Spinal cord (tissue), 10 donors: ENCODE measurements at places on chromosomes 7 and 10. TPM values are rescaled to one million over a fixed set of nuclear protein-coding genes. Genes with fewer than 3 reads are reported as not detected.

GRCh38 chr10:101323495-101323894 lies 30.5 kb upstream of the BTRC start:
- no peak for DNase-seq

- DNase-seq: no peak
Observed at GRCh38 chr10:22475651-22476600, 130.6 kb downstream of the SPAG6 start.

- DNase-seq: no peak
Observed at GRCh38 chr10:122988501-122988900, 8.3 kb downstream of the PSTK start.

DNA sequence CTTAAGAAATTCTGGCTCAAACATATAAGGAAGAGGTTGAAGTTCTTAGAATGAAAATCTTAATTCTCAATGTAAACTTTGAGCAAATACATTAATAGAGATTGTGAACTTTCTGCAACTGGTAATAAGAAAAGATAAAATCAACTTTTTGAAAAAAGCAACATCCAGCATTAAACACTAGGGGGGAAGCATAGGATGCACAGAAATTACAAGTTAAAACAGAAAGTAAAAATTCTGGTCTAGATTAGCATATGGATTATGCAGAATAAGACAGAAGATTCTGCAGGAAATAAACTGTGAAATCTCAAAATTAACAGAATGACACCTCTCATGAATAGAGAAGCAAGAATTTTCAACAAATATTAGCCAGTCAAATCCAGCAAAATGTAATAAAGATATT lies 38.0 kb upstream of the CAV2 start:
- no peak for DNase-seq

- peak; percentile 27 for DNase-seq
Observed at GRCh38 chr7:122337011-122337410, 32.5 kb upstream of the FEZF1 start.

GRCh38 chr10:71726580-71727104 lies 7.1 kb upstream of the C10orf105 start:
- DNase-seq: no peak

DNA sequence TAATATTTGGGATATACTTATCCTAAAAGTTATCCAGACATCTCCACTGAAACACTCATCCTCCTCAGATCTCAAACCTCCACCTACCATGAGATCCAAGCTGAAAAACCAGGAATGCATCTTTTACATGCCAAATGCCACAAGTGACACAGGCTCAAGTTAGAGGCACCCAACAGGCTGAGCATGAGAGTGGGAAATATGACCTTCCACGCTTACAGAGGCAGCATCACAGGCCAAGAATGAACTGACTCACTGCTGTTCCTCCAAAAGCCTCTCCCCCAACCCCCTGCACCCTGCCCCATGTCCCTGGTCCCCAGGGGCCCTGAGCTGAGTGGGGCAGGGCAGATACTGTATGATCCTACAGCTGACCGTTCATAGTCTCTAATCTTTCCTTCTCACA lies 4.8 kb upstream of the MTPAP start:
- no peak for DNase-seq

DNA sequence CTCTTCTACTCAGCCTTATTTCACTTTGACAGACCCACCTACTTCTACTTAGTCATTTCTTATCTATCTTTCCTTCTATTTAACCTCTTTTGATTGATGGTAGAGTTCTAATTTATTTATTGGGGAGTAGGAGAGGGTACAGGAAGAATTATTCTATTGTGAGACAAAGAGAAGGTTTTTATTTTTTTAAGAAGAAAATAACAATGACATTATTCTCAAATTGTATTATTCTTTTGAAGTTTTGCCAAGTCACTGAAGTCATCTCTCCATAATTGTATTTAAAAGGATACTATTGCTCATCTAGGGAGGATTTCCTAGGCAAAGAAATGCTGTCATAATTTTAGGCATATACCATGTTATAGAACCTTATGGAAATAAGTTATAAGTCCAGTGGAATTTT lies 52.7 kb downstream of the ITGB8 start:
- no peak for DNase-seq

DNA sequence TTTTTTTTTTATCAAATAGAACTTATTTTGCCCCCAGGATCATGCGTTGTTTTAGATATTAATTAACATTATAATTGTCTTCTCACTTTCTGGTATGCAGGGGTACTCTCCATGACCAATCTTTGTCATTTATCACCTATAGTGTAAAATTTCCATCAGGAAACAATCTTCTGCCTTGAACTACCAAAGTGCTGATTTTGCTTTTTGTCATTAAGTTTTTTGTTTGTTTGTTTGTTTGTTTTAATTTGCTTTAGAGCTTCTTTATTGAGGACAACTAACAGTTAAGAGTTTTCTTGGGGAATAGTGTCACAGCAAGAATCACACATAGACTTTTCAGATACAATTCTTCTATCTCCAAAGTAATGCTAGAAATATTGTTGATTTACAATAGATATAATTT lies 171.2 kb upstream of the PRPS1L1 start:
- DNase-seq: no peak

- DNase-seq: no peak
Observed at GRCh38 chr7:14403587-14403986, 414.1 kb upstream of the ETV1 start.

GRCh38 chr10:65847436-65848230 lies 1078.2 kb upstream of the LRRTM3 start:
- no peak for DNase-seq

DNA sequence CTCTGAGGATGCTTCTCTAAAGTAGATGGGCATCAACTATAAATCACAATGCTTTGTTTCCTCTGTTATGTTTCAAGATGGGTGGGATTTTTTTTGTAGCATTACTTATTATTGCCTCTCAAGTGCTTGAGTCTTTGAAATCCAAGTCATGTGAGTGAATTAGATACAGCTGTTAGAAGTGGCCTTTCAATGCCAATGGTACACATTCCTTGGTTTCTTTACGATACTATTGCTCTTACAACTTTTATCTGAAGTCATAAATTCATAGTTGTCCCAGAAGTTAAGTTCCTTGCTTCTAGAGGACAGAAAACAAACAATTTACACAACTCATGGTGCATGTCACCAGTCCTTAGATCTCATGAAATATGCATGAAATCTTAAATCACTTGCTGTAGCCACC lies 15.5 kb downstream of the CFTR start:
- no peak for DNase-seq

DNA sequence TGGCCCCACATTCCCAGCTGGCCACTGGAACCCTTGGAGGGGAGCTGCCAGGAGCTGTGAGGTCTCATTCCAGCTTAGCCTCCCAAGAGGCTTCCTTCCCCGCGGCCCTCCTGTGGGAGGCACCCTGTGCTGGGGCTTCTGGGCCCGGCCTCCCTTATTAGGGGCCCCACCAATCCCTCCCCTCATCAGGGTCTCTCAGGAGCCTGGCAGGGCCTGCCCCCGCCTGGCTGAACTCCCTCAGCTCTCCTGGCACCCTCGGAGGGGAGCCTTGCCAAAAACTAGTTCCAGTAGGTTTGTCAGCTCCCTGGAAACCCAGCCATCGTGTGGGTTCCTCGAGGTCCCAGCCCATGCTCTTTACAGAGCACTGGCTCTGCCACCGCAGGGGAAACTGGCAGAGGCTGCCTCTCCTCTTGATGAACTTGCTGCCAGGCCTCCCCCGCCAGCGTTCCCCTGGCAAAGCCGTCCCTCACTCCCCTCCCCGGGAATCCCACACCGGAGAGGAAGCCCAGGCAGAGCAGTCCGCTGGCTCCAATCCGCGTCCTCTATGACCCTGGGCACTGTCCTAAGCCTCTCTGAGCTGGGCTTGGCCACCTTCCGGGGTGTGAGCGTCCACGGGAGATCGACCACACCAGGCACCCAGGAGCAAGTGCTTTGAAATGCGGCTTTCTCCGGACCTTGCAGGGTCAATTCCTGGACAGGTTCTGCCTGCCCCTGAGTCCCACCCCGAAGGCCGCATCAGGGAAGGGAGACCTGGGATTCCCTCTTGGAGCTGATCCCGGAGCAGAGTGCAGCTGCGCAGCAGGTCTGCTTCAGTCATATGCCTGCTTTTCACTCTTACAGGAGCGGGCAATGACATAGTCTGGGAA lies 139.8 kb downstream of the ARHGAP22 start:
- DNase-seq: peak; percentile 93

DNA sequence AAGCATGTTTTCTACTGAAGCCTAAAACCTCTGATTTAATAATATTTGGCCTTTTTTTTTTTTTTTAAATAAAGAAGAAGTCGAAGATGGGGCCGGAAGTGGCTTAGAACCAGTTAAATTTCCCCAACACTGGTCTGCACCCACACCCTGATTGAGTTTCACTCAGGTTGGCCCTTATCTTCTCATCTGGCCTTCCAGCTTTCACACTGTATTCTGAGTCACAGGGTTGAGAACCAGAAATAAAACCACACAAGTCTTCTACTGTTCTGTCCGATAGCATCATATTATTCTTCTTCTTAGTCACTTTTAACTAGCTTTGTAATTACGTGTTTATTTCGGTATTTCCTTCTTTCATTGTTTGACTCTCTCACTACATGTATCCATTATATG lies 9.9 kb downstream of the ZNF365 start:
- DNase-seq: no peak

GRCh38 chr10:9416331-9416730 lies 1361.8 kb downstream of the GATA3 start:
- no peak for DNase-seq

- DNase-seq: no peak
Observed at GRCh38 chr7:6175645-6176044, 96.8 kb downstream of the CYTH3 start.

DNA sequence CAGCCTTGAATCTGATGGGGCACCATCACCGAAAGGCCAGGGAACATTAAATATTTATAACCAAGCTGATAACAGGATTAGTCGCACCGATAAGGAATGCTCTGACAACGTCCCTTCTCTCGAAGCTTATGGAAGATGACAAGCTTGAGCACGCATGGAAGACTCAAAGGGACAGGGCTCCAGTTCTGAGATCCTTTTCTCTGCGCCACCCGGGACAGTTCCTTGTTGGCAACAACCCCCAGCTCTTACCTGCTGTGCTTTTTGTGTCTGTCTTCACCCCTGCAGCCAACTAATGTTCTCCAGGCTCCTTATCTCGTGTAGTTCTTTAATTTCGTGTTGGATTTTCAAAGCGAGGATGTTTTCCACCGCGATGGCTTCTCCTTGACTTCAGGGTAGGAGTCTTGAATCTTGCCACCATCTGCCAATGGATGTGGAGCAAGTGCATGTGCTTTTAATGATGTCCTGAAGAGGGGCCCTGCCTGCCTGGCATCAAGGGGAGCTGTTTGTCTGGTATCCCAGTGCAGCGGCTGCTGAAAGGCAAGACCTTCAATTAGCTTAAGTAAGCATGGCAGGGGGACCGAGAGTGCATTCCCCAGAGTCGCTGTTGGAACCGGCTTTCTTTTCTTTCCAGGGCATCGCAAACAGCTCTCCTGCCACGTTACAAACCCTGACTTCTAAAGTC lies 354 bp upstream of the FERD3L start:
- DNase-seq: no peak

DNA sequence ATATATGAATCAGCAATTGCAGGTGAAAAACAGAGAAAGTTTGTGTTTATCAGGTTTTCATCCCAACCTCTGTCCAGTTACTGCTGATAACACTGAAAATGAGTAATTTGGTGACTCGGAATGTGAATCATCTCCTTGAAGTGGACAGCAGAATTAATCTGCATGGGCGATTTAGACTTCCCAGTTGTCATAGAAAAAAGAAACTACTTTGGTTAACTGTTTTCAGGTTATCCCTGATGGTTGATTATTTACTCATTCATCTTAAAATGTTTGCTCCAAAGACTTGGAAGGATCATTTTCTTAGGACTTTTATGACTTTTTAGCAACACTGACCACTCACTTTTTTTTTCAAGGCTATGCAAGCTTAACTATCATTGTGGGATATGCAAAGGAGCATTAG lies 504.1 kb upstream of the ANKRD30A start:
- no peak for DNase-seq

DNA sequence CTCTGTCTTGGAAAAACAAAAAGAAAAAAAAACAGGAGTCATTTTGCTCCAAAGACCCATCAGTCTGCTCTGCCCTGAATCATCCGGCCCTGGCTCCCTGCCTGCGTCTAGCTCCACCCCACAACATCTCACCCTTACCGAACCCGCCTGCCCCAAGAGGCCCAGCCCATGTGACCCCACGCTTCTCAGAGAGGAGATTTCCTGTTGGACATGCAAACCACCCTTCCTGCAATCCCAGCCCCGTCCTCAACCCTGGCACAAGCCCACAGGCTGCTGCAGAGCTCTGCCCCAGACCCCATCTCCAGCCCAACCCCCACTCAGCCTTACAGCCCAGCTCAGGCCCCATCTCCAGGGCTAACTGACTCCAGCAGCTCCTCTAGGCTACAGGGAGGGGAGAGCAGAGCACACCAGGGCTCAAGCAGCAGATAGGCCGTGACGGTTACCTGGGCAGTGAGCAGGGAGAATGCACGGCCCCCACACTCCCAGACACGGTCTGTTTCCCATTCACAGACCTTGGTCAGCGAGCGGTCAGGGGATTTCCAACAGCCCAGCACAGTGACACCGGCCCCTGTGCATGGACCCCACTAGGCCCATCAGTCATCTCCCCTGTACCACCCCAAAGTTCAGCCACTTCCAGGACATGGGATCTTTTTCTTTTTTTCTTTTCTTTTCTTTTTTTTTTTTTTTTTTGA lies 69.9 kb upstream of the GTF2I start:
- DNase-seq: peak; percentile 72

DNA sequence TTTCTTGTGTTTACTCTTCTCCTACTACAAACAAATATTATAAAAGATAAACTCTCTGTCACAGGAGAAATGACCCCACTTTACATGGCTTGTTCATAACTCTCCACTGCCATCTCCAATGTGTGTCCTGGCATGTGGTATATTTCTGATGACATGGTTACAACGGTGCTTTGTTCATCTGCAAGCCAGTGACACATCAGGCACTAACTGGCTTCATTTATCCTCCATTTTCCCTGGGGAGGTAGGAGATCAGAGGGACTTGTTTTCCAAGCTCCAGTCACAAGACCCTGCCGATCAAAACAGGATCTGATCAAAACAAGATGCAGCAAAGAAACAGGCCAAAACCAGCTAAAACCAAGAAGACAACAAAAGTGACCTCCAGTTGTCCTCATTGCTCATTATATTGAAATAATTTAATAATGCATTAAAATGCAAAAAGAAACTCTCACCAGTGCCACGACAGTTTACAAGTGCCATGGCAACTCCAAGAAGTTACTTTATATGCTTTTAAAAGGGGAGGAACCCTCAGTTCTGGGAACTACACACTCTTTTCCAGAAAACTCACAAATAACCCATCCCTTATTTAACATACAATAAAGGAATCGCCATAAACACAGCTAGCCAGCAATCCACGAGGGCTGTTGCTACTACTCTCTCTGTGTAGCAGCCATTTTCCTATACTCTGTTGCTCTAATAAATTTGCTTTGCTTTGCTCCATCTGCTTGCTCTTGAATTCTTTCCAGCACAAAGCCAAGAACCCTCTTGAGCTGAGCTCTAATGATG lies 224.2 kb downstream of the XPNPEP1 start:
- DNase-seq: no peak

- DNase-seq: no peak
Observed at GRCh38 chr7:139034855-139035585, 822 bp downstream of the ZC3HAV1L start.

- DNase-seq: no peak
Observed at GRCh38 chr10:121284936-121285335, 313.3 kb downstream of the FGFR2 start.

Gene FAM25G
- total RNA-seq: not detected

Gene IL15RA
- total RNA-seq: 2.1 TPM

Gene ATG9B
- total RNA-seq: 2.3 TPM

Gene YWHAG
- total RNA-seq: 72.6 TPM

Gene MACROH2A2
- total RNA-seq: 52.3 TPM

Gene SYT15
- total RNA-seq: 4.5 TPM

Gene UCMA
- total RNA-seq: not detected

Gene KAZALD1
- total RNA-seq: 10.0 TPM

Gene PTEN
- total RNA-seq: 217 TPM

Gene ARPC1A
- total RNA-seq: 82.4 TPM

Gene CAV1
- total RNA-seq: 74.4 TPM
